Cerebellum (tissue), 4 donors: ENCODE measurements at places on chromosomes 3 and 15. TPM values are rescaled to one million over a fixed set of nuclear protein-coding genes. Genes with fewer than 3 reads are reported as not detected.

DNA sequence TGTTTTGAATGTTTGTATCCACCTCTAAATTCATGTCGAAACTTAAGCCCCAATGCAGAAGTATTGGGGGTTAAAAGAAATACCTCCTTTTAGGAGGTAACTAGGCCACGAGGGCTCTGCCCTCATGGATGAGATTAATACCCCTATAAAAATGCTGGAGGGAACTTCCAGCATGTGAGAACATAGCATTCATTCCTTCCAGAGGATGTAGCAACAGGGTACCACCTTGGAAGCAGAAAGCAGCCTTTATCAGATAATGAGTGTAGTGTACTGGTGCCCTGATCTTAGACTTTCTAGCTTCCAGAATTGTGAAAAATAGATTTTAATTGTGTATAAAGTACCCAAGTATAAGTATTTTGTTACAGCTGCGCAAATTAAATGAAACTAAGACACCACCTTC, 353.4 kb upstream of the MANF start:
- DNase-seq = no peak

DNA sequence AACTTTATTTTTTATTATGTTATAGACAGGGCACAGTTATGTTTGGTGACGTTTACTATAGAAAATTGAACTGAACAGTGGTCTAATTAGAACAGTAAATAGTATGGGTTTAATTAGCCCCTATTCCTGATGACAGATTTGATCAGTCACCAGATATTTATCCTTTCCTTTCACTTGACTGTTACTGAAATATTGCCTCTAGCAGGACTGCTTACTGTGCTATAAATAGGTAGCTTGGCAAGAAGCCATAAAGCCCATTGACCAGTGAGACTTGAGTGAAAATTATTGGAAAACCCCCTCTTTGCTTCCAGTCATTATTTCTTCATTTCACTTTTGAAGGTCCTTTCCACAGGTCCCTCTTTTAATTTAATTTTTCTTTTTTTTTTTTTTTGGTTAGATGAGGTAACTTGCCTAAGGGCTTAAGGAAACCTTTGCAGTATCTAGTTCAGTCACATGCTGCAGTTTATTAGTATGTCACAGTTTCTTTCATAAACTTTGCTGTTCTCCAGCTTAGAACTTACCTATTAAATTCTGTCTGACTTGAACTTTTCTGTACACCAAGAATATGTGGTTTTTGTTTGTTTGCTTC, 115.6 kb downstream of the ADAMTSL3 start:
- no peak for DNase-seq

DNA sequence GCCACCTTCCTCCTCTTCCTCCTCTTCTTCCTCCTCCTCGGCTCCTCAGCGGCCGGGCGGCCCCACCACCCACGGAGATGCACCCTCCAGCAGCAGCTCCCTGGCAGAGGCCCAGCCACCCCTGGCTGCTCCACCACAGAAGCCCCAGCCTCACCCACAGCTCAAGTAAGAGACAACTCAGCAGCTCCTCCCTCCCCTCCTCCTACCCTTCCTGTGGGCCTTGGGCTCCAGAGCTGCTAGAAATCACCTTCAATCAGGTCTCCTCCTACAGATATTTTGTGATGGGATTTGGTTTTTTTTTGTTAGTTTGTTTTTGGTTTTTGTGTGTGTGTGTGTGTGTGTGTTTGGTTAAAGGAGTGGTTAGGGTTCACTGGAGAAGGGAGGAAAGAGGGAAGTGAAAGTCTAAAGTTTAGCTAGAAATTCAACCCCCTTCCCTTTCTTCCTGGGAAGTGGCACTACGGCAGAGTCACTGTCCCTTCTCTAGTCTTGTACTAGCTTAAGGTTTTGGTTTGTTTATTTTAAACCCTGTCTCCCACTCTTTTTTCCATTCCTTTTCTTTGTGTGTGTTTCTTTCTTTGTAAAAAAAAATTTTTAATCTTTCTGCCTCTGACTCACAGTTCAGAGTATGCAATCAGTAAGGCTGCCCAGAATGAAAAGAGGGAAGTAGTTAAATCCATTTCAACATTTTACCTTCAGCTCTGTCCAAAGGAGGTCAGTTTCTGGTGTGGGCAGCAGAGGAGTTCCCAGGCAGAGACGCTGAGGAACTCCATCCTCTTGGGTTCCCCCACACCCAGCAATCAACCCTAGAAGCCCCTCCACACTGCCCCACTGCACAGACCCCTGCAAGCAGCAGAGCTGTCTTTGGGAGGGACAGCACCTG, 29.0 kb upstream of the TIMP4 start:
- DNase-seq = no peak

- DNase-seq = no peak
These were observed 499 bp downstream of the ALDH1A2 start for GRCh38 chr15:58064980-58065444.

GRCh38 chr15:65884511-65884910, 15.2 kb downstream of the RAB11A start:
- DNase-seq = no peak

DNA sequence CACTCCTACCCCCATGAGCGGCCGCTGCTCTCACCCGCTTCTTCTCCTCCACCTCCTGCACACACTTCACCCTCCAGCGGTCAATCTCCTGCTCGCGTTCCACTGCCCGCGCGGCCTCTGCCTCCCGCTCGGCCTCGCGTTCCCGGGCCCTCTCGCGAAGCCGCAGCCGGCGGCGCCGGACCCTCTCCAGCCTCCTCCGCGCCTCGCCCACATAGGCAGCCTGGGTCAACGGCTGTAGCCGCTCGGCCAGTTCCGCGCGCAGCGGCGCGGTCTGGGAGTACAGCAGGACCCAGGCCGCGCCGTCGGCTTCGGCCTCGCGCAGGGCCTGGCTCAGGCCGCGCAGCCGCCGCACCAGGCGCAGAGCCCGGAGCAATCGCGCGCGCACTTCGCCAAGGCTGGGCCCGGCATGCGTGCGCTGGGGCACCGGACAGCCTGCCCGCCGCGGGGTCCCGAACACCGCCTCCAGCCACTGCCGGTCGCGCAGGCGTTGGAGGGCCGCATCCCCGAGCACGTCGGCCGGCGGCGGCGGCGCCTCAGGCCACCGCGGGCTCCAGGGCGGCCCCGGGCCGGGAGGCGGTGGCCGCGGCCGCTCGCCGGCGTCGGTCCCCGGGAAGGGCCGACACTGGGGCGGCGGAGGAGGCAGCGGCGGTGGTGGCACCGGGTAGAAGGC, 595 bp downstream of the PDCD7 start:
- DNase-seq = peak; percentile 38

DNA sequence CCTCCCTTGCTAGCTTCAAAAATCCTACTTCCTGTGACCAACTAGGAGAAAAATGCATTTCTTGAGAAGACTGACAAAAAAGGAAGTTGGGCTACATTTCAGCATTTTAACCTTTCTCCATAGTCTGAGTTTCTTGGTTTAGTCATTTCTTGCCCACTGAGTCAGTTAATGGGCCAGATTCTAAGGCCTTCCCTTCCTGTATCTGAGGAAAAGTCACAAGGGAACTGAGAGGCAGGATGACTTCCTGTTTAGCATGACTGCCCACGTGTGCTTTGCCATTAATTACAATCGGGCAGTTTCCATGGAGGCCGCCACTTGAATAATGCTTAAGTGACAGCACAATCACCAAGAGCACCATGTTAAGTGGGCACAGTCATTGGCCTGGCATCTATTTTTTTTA, 794.4 kb upstream of the LMCD1 start:
- DNase-seq = no peak

- no peak for DNase-seq
These were observed 15.3 kb downstream of the DNAJC13 start for GRCh38 chr3:132432639-132433038.

- DNase-seq = no peak
These were observed 15.4 kb downstream of the UBP1 start for GRCh38 chr3:33424606-33425452.

DNA sequence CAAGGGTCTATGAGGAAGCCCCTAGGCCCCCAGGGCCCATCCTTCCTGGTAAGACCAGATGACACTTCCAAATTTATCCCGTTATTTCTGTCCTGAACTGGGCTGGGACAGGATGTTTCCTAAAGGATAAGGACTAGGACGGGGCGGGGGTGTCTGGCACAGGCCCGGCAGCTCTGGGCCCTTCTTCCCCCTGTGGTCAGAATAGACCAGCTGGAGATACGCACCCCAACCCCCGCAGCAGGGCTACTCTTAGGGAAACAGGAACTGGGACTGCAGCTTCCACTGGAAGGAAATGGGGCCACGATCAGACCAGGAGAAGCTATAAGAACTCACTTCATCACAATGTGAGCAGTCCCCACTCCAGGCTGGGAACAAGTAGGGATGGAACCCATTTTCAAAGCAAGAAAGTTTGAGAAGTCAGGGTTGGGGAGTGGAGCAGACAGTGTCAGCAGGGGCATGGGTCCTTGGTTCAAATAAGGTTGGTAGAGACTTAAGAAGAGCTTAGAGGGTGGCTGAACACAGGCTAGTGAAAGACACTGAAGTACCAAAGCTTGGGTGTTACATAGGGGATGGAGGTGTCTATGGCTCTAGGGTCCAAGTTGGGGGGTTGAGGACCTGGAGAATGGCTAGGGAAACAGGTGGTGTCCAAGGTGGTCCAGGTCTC, 1.1 kb downstream of the NCKIPSD start:
- DNase-seq = no peak

DNA sequence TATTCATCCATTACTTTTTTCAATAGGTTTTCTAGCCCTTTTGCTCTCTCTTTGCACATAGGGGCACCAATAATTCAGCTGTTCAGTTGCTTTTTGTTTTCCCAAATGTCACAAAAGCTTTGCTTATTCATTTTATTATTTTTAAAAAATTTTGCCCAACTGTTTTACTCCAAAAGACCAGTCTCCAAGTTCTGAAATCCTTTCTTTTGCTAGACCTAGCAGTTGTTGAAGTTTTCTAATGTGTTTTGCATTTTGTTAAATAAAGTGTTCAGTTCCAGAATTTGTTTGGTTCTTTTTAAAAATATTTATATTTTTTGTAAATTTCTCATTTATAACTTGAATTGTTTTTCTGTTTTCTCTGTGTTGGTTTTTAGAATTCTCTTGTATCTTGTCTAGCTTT, 1227.3 kb downstream of the ROBO2 start:
- no peak for DNase-seq

DNA sequence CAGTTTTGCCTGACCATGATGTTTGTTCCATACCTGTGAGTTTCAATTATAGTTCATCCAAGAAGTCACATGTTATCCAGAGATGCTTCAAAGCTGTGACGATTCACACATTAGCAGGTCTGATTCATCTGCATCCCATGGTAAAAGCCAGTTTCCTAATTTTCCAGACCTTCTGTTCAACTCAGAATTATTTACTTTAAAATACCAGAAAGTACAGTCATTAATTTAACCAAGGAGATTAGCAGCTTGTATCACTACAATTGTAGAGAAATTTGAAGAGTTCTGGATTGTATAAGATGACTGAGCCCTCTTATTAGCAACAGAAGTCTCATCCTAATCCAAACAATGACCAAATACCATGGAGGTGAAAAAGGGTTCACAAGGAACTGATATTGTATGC, 76.1 kb upstream of the THBS1 start:
- DNase-seq = no peak

GRCh38 chr15:67335534-67336222, 81.1 kb downstream of the IQCH start:
- DNase-seq = no peak

DNA sequence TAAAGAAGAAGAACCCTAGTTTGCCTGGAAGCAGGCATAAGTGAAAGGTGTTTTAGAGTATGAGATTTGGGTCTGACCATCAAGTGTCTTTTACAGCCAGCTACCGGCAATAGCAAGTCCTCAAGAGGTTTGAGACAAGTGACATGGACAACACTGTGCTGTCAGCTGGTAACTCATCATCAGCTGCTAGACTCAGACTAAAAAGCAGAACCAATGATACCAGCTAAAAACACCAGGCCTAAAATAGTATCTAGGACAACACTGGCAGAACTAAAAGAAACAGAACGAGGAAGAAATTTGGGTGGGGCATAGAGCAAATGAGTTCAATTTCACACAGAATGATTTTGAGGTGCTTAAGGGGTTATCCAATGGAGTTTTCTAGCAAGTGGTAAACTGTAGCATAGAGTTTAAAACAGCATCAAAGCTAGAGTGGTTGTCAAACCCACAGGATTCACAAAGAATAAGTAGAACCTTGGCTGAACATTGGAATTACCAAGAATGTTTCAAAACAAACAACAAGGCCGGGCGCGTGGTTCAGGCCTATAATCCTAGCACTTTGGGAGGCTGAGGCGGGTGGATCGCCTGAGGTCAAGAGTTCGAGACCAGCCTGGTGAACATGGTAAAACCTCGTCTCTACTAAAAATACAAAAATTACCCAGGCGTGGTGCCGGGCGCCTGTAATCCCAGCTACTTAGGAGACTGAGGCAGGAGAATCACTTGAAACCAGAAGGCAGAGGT, 3.9 kb downstream of the CIAO2A start:
- DNase-seq = no peak

- DNase-seq = no peak
These were observed 255.4 kb downstream of the ARPP21 start for GRCh38 chr3:35894735-35895134.

DNA sequence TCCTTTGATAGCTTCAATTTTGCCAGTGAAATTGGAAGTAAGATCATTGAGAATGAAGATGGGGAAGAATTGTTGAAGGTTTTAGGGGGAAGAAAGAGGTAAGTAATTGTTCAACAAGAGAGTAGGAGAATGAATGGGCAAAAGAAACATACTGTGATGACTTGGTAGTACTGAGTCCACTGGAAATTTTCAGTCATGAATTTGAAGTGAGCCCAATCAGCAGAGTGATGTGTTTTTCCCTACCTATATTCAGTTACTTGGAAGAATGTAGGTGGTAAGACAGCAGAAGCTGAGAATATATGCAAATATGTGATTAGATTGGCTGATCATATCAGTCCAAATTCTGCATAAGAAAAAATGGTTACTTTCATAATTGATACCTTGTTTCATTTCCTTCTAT, 569.6 kb downstream of the AGBL1 start:
- DNase-seq = no peak

- no peak for DNase-seq
These were observed 87.4 kb downstream of the NFKBIZ start for GRCh38 chr3:101936419-101937356.

GRCh38 chr3:43997316-43997715, 244.4 kb upstream of the TOPAZ1 start:
- no peak for DNase-seq

- DNase-seq = no peak
These were observed 17.1 kb downstream of the BHLHE40 start for GRCh38 chr3:4996223-4996765.

Gene TMCO5A
- not detected for total RNA-seq

Gene PTH1R
- 4.4 TPM for total RNA-seq

Gene MASP1
- 50.4 TPM for total RNA-seq

Gene HCN4
- total RNA-seq = 5.9 TPM

Gene IL17RD
- total RNA-seq = 29.3 TPM

Gene NMNAT3
- 8.2 TPM for total RNA-seq

Gene ZIC4
- 122 TPM for total RNA-seq

Gene SH2D7
- total RNA-seq = not detected

Gene KBTBD13
- not detected for total RNA-seq

Gene CPN2
- total RNA-seq = not detected

Gene TBC1D5
- total RNA-seq = 95.1 TPM
